NCI-H2227 treated with DMSO at 0.1 percent for 48 hours (cell line): ENCODE measurements at places on chromosomes 13 and 19.

DNA sequence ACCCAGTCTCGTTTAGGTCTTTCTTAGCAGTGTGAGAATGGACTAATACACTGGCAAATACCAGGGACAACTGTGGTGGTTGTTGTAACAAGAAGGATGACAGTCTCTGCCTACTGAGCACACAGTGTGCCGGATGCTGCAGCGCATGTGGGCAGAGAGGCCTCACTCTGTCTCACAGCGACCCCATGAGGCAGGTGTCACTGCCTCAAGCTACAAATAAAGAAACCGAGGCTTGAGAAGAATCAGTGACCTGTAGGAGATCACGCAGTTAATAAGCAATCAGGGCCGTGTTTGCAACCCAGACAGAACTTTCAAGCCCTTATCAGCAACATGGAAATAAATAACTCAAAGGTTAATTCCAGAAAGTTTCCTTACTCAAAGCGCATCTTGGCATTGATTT is 40.5 kb upstream of the GAS6 start:
- DNase-seq: no peak

GRCh38 chr19:2326699-2327360 is 1.6 kb downstream of the LSM7 start:
- DNase-seq: no peak

- DNase-seq: no peak
Observed at GRCh38 chr13:51323824-51324511, 15.5 kb upstream of the SERPINE3 start.

GRCh38 chr13:78598966-78599644 is 4.2 kb downstream of the POU4F1 start:
- DNase-seq: no peak

DNA sequence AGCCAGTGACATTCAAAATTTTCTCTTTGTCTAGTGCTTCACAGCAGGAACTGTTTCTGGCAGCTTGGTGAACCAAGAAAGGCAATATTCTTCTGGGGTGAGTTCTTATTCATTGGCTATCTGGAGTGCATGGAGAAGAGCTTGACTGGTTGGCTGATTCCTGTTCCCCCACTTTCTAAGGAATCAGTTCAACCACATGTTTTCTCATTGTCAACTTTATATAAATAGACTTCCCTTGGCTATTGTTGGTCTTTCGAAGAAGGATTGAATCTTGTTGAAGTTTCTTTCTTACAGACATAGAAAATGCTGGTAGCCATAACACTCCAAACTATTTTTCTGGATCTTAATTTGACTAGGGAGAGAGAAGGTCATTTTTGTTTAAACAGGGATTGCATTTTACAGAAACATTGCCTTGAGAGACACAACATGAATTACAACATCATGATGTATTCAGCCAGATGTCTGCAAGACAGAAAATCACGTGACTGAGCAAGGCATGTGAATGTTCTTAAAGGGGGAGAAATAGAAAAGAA is 85.2 kb downstream of the EDNRB start:
- no peak for DNase-seq

DNA sequence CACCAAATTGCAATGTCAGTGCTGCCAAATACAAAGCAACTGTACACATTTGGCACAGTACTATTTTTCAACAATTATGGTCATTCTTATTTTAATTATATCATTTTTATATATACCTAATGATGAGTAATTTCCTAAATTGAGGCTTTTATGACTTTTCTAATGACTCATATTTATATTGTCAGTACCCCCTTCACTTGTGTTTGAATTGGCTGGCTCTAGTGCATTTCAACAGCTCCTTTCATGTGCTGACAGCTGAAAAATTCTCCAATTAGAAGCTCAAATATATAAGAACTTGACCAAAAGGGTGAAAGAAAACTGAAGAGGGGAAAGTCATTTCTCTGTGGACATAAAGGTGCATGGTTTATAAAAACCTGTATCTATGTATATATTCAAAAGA is 263.3 kb downstream of the SLITRK1 start:
- no peak for DNase-seq

DNA sequence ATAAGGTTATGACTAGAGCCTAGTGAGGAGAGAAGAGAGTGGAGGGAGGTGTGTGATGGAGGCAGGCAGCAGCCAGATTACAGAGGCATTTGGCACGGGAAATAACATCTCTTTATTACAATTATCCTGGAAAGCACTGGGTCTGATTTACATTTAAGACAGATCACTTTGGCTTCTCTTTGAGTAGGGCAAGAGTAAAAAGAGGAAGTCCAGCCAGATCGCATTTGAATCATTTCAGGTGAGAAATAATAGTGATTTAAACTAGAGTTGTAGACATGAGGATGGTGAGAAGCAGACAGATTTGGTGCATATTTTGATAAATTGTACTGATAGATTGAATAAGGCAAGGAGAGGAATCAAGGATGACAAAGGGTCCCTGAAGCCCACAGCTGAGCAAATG is 9.6 kb upstream of the SACS start:
- no peak for DNase-seq
